ENCODE measurements at places on chromosomes 6 and 20.

- no peak for DNase-seq
Observed at GRCh38 chr20:31835977-31836852, 9.2 kb downstream of the FOXS1 start.

- DNase-seq, result peak; percentile 18
Observed at GRCh38 chr6:149234051-149234962, 83.2 kb upstream of the TAB2 start.

DNA sequence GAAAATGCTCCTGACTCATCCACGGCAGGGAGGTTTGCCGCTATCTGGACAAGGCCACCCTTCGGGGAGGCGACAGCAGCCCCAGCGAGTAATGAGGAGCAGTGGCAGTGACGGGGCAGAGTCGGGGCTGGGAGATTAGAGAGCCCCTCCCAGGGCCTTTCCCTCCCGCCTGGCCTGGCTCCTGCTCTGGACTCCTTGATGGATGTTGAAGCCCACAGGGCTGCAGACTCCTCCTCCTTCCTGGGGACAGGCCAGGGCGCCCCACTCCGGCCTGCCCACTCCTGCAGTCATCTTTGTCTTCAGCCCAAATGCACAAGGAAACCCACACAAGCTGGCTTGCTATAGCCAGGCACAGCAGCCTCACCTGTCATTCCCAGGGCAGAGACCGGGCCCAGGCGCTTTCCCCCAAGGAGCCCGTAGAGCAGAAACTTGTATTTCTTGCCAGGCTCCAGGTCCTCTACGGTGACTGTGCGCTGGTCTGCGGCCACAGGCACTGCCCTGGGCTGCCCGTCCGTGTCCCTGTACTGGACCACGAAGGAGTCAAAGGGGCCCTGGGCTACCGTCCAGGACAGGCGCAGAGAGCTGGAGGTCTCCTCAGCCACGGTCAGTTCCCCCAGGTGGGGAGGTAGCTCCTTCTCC is 7.7 kb downstream of the CYP21A2 start:
- no peak for DNase-seq

DNA sequence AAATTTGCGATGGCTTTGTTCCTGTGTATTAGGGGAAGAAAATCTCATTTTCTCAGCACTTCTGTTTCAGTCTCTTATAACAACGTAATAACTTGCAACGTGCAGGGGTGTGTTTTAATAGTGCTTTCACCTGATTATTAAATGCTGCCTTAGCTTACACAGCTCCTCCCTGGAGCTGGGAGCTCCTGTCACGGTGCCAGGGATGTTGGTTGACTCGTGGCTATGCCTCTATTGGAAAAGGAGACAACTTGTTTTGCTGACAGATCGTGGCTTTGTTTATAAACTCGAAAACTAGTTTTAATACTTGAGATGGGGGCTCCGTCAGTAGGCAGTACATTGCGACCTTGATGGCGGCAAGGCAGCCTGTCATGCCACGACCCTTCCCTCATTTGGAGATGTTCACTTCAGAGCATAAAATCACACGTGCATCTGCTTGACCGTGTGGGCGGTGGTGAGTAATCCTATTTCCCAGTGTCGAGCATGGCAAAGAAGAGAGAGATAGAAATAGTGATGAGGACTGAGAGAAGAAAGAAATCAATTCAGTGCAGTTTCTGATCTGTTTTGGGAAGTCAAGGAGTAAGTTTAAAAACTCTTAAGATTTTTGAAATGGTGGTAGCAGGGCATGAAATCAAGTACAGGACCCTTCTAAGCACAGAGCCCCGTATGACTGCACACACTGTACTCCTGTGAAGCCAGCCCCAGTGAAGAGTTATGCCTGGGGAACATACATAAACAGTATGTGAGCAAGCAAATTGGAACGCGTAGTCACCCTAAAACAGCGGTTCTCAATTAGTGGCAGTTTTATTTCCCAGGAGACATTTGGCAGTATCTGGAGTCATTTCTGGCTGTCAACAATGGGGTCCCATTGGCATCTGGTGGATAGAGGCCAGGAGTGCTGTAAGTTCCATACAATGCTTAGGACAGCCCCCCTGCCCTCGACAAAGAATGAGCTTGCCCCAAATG is 147.2 kb downstream of the DOK5 start:
- DNase-seq, result no peak

DNA sequence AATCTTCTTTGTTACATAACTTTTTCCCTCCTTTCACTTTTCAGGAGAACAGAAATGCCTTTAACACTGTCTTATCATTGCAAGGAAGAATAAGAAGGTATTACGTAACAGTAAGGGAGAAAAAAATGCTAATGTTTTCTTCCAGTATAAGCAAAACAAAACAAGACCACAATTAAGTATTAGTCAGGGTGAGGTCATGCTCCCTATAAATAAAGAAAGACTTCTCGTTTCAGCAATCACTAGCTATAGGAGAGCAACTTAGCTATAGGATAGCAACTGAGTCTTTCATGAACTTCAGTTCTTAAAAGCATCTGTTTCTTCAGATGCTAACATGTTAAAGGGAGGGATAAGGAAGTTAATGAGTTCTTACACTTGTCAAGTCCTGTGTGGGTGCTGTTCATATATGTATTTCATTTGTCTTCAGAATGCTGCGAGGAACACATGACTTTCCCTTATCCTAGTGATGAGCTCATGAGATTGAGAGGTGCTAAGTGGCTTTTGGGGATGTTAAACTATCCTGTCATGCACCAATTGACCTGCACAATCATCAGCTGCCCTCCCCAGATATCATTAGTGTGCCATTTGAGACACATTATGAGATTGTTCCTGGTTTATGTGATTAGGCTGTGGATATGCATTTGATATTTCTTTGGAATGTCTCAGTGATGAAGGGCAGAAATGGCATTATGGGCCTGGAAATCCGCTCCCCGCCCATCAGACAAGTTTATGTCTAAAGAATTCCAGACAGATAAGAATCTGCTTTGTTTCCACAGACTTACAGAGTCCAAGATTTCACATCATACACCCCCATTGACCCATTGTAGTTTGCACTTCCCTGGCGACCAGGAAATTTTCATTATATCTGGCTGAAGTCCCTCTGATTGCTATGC is 37.5 kb downstream of the LAMA4 start:
- no peak for DNase-seq

GRCh38 chr20:37414224-37415035 is 68.5 kb downstream of the SRC start:
- no peak for DNase-seq

- DNase-seq, result no peak
Observed at GRCh38 chr6:137975188-137975940, 108.3 kb downstream of the TNFAIP3 start.

DNA sequence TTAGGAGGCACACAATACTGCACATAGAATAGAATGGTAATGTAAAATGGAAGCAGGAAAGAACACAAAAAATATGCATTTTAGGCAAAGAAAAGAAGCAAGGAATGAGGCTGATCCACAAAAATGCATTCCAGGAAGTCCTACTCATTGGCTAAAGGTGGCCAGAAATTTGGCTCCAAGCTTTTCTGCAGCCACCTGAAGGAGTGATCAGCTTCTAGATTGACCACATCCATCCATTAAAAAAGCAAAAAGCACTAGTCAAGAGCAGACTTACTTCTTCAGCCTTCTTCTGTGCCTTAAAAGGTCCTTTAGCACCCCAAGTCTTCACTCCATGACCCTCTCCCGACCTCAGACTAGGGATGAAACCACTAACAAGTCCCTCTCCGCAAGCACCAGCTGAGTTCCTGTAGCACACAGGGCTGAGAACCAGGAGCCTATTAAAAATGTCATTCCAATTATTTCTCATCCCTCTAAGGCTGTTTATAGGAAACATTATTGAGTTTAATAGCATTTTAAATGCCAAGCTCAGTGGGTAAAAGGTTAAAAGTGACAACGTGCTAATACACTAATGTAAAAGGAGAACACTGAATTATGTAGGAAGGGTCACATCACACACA is 36.5 kb downstream of the TRAM2 start:
- DNase-seq, result no peak

DNA sequence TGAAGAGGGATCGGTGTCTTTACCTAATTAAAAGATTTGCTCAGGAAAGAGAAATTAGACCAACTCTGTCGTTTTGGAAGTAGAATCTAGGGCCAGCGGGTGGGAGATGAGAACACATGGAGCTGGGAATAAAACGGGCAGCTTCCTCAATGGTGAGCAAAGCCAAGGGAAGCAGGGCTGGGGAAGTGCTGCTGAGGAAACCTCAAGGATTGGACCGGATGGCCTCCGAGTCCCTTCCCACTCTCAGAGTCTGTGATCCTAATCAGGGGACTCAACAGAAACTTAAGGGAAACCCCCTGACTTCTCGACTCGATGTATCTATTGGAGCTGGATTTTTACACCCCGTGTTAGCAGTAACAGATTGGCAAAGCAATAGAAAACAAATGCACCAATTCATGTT is 10.8 kb downstream of the GCNT2 start:
- no peak for DNase-seq

- DNase-seq, result no peak
Observed at GRCh38 chr20:44151621-44152416, 35.2 kb downstream of the JPH2 start.

- DNase-seq, result no peak
Observed at GRCh38 chr6:125781314-125781868, 9.4 kb upstream of the NCOA7 start.

DNA sequence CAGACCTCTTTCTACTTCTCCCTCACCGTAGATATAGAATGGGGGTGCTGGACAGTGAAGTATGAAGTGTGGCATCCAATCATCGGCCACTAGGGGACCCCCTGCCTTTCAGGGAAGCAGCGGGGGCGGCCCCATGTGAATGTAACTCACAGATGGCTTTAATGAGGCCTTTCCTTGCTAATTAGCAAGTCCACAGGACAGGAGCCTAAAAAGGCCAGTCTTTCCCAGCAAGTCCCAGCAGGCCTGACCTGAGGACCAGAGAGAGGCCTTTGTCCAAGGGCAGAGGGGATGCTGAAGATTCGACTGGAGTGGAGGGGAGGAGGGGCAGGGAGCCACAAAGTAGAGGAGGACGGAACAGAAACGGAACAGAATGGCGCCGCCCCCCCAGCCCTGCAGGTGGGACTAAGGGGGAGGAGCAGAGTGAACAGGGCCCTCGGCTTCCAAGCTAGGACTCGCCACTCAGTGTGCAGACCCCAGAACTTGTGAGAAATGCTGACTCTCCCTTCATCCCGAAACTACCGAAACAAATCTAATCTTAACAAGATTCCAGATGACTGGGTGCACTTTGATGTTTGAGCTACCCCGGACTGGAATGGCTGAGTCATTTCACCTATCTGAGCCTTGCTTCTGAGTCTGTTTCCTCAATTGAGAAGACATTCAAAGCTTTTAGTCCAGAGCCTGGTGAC is 5.8 kb downstream of the C6orf132 start:
- peak; percentile 4 for DNase-seq

- DNase-seq, result no peak
Observed at GRCh38 chr20:61301711-61302525, 49.9 kb downstream of the CDH4 start.

Measured in activated T-cell treated with anti-CD3 and anti-CD28 coated beads for 4 hours (primary cell).